ENCODE measurements at places on chromosomes 4 and X.

- no peak for DNase-seq
Measured at GRCh38 chrX:31199840-31200114, 127.9 kb upstream of the FTHL17 start.

DNA sequence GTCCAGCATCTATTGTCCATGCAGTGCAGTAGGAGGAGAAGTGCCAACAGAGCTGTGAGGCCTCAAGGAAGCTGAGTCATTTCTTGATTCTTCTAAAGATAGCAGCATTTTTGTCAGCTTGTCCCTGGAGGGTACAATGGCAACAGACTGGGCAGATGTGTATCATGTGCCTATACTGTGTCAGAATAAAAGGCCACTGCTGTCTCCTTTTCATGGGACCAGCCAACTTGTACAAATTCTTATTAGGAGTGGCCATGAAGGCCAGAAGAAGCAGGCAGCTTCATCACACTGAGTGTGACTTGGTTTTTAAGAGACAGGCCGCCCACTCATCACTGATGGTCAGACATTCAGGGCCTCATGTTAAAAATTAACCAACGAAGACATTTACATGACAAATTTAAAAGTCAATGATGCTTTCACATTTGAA is 185.0 kb upstream of the FAM241A start:
- DNase-seq: no peak

- no peak for DNase-seq
Measured at GRCh38 chr4:15902746-15903145, 35.8 kb downstream of the FGFBP1 start.

DNA sequence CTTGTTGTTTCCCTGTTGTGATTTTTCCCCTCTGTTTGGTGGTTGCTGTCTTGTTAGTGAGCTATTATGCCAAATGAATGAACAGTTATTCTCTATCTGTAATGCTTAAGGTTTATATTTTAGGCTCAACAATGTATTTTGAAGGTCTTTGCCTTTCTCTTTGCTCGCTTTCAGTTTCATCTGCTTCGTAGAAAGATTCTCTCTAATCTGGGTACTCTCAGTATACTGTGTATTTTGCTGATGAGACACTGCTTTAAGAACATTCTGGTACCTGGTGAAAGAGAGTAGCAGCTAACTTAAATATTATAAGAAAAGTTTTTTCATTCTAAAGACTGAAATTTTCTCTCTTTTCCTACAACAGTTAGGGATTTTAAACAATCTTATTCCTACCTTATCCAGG is 1274.7 kb upstream of the PABPC4L start:
- DNase-seq: no peak

DNA sequence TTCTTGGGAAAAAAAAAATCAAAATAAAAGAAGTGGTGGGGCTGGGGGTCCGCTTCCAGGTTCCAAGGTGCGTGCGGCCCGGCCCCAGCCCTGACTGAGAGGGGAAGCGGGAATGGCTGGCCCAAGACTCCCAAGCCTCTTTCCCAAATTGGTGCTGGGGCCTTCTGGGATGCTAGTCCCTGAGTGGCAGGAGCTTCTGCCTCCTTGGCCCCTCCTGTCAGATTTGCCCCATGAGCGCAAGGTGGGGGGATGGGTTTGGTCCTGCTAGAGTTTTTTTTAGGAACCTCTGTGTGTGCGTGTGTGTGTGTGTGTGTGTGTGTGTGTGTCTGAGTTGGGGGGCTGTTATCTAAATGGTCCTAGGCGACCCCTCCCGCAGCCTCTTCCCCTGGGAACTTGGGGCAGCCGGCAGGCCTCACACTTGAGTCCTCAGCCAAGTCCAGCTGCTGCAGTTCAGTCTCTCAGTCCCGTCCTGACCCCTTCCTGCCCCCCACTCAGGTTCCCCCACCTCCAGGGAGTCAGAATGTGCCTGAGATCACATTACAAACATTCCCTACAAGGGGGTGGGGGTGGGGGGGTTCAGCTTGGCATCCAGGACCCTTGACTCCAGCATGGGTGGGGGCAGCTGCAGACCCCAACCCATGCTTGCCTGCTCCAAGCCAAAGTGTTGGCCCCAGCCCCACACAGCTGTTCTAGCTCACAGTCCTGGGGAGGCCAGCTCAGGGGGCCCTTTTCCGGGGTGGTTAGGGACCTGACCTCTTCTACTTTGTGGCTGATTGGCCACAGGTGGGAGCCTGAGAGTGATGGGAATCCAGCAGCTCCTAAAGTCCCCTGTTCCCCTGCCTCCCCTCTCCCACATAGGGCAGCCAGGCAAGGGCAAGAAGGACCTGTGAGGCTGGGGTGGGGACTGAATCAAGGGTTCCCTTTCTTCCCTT is 4.0 kb downstream of the EFNB1 start:
- no peak for DNase-seq

GRCh38 chr4:73711989-73712388 is 28.4 kb upstream of the CXCL8 start:
- DNase-seq: no peak

GRCh38 chrX:39730662-39731329 is 367.0 kb downstream of the BCOR start:
- peak; percentile 28 for DNase-seq

DNA sequence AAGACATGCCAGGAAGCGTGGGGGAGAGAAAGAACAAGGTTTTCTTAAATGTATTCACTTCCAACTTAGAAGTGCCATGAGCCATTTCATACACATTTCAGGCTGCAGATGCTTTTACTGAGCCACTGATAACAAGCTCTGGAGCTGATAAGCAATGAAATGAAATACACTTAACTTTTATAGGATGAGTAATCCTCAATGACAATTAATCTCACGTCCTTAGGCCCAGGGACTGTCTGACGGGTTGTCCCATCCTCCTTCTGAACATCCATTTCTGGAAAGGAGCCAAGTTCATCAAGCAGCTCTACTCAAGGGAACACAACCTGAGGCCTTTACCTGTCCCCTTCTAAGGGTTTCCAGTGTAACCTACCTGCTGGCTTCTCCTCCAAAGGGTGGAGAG is 121.2 kb downstream of the PARM1 start:
- DNase-seq: no peak

DNA sequence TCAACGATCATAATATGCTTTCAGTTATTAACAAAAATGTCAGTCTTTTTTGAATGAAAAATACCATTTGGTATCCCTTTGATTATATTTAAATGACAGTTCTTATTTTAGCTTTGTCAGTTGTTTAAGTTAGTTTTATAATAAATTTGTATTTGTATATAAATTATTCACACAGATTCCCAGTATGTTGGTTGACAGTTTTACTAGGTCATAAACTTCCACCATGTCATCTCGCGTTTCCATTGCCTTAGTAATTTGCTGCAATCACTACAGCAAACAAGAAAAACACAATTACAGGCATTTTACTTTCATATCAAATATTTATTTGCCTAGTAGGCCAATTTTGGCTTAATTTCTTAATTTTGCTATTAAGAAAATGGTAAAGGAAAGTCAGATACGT is 109.6 kb upstream of the ANK2 start:
- no peak for DNase-seq

DNA sequence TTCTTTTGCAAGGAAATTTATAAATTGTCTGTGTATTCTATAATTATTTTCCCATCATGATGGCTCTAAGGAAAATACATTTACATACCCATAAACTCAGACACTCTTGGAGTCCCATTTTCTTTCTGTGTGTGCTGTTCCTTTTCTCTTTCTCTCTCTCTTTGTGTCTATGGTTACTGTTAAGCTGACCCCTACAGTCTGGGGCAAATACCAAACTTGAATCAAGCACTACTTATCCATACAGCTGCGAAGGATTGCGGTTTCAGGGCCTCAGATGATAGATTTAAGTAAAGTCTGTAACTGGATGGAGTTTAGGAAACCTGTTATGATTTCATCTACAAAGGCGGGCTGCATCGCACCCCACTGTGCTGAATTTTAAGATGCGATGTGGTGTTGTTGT is 150.2 kb downstream of the SHROOM3 start:
- DNase-seq: no peak

DNA sequence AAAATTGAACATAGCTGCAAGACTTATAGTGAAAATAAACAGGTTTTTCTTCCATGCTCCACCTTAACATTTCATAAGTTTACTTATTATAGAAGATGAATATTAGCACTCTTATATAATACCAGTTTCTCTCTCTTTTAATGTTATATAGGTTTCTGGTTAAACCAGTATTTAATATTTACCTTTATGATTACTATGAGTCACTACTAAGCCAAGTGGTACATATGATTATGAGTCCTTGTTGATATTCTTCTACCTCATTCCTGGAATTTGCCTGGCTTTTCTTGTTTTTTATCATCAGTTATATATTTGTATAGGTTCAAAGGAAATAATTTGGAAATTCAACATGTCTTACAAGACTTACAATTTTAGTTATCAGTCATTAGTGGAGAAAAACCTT is 89.9 kb upstream of the MAOA start:
- no peak for DNase-seq

Measured in activated effector memory CD4-positive, alpha-beta T cell treated with Interleukin-2 at 50 U/mL for 16 hours (primary cell).